ENCODE measurements at places on chromosomes 5 and 9. TPM values are rescaled to one million over a fixed set of nuclear protein-coding genes. Genes with fewer than 3 reads are reported as not detected.

The CORO2A gene
- total RNA-seq, result 13.4 TPM

The HMCN2 gene
- not detected for total RNA-seq

The PCDHB14 gene
- total RNA-seq, result not detected

The GAPT gene
- total RNA-seq, result not detected

The HK3 gene
- not detected for total RNA-seq

The SPOCK1 gene
- not detected for total RNA-seq

The N4BP3 gene
- total RNA-seq, result 33.4 TPM

The AGPAT2 gene
- total RNA-seq, result 11.3 TPM

The TGFBI gene
- total RNA-seq, result not detected

The UBAC1 gene
- 34.3 TPM for total RNA-seq

The DBH gene
- total RNA-seq, result not detected

The MORN5 gene
- not detected for total RNA-seq

The PLPP6 gene
- 2.8 TPM for total RNA-seq

The BARX1 gene
- total RNA-seq, result 7.6 TPM

DNA sequence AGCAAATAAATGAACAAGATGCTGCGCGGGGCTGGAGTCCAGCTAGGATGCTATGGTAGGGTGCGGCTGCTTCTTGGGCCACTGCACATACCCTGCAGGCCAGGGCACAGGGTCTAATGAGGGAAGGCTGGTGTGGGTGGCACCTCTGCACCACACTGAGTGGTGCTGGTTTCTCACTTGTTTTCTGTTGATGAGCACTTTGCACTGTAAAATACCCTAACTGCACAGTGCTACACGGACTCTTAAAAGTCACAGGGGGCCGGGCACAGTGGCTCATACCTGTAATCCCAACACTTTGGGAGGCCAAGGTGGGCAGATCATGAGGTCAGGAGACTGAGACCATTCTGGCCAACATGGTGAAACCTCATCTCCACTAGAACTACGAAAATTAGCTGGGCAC lies 52.7 kb upstream of the DMRT1 start:
- no peak for DNase-seq

DNA sequence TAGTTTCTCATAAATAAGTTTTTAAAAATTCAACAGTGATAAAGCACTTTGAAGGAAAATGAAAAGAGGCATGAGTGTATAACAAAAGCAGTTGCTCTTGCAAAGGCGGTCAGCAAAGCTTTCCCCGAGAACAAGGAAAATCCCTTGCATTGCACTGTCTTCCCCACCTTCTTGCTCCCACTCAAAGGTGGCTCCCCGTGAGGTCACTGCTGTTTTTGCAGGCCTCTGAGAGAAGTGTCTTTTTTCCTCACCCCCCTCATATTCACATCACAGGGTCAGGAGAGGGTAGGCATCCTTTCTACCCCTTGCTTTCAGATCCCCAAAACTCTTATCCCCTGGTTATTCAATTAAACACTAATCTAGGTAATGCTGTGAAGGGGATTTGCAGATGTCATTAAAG lies 15.2 kb upstream of the SLC36A1 start:
- no peak for DNase-seq

DNA sequence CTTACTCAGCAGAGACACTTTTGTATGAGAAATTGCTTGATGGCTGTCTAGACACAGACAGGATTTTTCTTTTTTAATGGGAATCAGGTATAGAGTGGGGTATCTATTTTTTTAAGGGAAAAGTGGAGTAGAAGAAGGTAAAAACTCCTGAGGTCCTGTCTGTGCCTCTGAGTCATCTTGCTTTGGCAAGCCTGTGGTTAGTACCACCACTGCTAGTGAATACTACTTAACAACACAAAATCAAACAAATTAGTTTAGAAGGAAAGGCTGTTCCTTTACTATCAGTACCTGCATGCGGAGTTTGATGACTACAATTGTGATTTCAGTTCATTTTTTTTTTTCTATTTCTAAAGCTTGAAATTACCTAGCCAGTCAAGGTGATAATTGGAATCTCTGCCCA lies 150.9 kb upstream of the PPP1R2B start:
- DNase-seq, result no peak

DNA sequence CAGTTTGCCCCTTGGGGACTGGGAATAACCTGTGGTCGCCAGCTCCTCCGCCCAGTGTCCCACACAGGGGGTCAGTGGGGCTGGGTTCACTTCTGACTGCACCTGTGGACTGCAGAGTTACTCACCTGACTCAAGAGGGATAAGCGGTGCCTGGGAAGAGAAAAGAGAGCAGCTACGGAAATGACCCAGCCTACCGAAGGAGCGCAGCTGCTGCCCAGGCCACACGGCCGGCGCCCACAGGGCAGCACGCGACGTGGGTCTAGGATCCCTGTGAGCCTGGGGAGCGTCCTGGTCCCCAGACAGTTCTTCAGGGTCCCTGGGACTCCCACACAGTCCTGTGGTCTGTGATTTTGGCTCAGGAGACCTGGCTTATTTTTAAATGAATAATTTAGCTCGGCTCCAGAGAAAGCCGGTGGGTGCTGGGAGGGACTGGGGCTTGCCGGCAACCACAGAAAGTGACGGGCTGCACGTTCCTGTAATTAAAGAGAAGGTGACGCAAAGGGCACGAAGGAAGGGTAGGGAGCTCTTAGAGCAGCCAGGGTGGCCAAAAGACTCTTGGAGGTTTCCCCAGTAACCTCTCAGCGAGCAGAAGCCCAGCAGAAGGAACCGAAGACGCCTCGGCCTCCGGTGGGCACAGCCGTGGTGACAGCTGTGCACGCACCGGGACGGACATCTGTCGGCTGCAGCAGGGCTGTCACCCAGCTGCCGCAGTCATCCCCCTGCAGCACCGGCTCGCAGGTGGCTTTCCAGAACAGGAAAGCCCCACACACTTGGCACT lies 97.5 kb upstream of the FCN2 start:
- no peak for DNase-seq

- DNase-seq, result no peak
Observed at GRCh38 chr9:13181652-13182051, 97.8 kb downstream of the MPDZ start.

- DNase-seq, result no peak
Observed at GRCh38 chr5:73853091-73853490, 227.1 kb downstream of the ARHGEF28 start.

DNA sequence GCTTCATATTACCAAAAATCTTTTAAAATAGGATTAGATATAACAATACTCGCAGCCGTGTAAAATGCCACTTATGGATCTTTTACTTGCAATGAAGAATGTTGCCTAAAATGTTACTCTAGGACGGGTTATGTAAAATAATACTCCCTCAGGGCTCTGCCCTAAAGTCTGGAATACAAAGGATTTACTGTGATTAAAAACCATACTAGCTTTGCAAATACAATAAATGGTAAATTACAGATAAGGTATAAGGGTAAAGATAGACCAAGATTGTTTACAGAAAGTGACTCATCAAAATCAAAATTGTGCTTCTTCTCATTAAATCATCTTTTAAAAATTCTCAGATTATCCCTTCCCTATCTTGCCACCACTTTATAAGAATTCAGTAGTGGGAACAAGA lies 163.6 kb downstream of the MEF2C start:
- no peak for DNase-seq

GRCh38 chr5:157379983-157380382 lies 80.0 kb upstream of the NIPAL4 start:
- DNase-seq, result no peak

GRCh38 chr9:80755586-80755985 lies 933.8 kb downstream of the TLE1 start:
- DNase-seq, result no peak

DNA sequence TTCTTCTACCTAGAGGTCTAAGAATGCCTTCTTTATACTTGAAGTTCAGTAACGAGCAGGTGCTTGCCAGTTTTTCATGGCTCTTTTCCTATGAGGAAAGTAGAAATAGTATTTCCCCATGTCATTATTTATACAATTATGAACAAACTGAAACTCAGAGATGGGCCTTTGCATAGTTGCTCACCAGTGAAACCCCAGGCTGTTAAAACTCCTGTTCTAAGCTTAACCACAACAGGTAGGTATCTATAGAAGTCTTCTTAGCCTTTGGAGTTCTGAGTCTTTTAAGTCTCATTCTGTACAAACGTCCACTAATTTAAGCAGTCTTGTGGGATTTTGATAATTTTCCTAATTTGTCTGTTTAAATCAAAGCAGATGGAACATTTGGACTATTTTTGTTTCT lies 90.1 kb downstream of the STARD4 start:
- no peak for DNase-seq

DNA sequence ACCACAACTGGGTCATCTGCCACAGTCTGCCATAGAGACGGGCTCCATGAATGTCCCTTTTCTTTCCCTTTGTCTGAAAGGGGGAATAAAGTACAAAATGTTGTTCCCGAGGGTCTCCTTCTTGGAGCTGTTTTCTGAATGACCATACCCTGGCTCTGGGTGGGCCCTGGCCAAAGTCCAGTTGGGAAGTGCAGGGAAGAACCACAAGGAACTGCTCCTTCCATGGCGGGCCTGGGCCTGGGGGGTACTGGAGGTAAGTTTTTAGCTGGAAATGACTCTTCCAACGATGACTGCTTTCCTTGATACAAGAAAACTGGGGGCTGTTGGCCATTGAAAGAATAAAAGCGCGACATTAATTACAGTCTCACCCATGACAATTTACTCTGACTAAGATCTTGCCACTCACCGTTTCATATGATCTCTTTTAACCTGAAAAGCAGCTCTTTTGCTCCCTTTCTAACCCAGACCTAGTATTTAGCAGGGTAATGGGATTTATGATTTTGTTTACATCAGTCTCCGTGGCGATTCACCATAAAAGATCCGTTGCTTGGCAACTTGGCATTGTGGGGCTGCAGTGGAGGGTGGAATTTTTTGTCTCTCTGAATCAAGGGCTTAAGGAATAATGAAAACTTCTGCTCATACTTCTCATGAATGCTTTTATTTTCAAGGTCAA lies 89.2 kb upstream of the PTCH1 start:
- no peak for DNase-seq

- DNase-seq, result no peak
Observed at GRCh38 chr5:50794812-50795211, 128.4 kb downstream of the PARP8 start.

- DNase-seq, result no peak
Observed at GRCh38 chr5:89435347-89435746, 552.4 kb upstream of the MEF2C start.

DNA sequence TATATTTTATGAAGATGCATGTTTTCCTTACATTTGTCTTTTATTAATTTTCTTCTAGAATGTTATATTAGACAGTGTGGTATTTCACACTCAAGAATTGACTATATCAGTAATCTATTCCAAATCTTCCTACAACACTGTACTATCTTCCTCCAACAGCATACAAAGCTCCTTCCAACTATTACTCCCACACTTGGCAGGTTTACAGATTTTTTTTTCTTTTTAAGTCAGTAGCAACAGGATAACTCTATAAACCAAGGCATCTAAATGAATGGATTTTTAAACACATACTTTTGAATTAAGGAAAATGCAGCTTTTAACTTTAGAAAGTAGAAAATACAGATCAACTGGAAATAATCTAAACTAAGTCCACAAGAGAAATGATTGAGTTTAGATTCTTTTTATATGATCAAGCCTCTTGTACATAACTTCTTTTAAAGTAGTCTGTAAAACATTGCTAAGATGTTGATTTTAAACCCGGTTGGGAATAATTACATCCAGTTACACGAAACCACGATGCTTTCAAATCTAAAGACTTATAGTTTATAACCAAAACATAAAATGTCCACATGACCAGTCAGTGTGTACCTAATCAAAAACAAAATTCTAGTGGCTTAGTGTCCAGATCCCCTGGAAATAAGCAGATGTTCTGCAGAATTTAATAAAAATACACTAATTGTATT lies 281.6 kb downstream of the ADAMTS6 start:
- no peak for DNase-seq

DNA sequence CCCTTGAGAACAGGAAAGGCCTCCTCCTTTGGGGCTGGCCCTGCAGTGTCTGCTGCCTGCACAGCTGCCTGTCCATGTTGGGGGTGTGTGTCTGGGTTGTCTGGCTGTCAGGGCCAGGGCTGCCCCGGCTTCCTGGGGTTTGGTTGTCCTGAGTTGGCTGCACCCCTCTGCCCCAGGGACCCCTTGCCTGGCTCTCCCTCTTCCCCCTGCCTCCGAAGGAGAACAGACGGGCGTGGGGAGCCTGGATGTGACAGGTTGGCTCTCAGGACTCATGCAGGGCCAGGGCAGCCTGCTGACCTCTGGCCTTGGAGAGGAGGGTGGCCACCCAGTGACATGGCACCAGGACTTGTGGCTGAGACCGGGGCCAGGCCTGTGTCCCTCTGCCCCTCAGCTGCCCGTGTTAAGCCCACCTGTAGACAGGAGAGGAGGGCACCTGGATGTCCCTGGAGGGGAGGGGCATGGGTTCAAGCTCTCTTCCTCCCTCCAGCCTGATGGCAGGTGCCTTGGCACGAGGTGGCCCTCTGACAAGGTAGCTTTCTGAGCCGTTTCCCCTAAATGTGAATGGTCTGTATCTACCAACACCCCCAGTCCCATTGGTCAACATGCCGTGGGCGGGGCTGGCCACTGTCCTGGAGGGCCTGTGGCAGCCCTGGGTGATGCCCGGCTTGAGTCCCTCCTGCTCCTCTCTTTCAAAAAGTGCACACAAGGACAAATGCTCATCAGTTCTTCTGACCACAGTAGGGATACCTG lies 34.9 kb downstream of the WNK2 start:
- no peak for DNase-seq

- no peak for DNase-seq
Observed at GRCh38 chr9:36764364-36765076, 191.8 kb downstream of the MELK start.

- no peak for DNase-seq
Observed at GRCh38 chr5:65647941-65648340, 23.1 kb downstream of the SHLD3 start.

GRCh38 chr5:133357758-133358157 lies 254.6 kb downstream of the FSTL4 start:
- DNase-seq, result no peak

- DNase-seq, result no peak
Observed at GRCh38 chr9:37856551-37856950, 47.4 kb downstream of the SLC25A51 start.

- peak; percentile 22 for DNase-seq
Observed at GRCh38 chr9:112012026-112012902, 115.7 kb downstream of the UGCG start.

GRCh38 chr9:88753691-88754367 lies 218.9 kb downstream of the NXNL2 start:
- no peak for DNase-seq

DNA sequence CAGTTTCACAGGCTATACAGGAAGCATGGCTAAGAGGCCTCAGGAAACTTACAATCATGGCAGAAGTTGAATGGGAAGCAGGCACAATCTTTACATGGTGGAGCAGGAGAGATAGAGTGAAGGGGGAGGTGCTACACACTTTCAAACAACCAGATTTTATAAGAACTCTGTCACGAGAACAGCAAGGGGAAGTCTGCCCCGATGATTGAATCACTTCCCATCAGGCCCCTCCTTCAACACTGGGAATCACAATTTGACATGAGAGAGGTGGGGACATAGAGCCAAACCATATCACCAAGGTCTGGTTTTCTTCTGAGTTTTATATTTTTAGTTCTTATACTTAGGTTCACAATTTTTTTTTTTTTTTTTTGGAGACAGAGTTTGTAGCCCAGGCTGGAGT lies 16.1 kb downstream of the ZCCHC9 start:
- DNase-seq, result no peak

Data from activated CD8-positive, alpha-beta T cell treated with anti-CD3 and anti-CD28 coated beads for 36 hours (primary cell).